Breast epithelium (tissue), 4 donors: ENCODE measurements at places on chromosomes 6 and 20.
A peak's percentile ranks its signal among the peaks of the same experiment; 100 is the strongest.

DNA sequence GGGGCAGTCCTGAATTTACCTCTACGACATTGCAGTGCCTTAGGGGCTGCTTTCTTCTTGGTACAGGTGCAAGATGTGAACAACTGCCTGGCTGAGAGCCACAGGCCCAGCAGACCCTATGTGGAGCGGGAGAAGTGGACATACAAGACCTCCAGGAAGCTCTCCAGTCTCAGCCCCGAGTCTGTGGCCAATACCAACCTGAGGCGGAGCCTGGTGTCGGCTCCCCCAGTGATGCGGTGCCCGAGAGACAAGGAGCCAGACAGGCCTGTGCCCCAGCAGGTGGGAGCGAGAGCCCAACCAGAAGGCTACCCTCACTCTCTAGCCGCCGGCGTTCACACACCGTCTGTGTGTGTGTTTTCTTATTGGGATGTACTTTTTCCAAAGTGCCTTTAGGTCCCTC lies 59.6 kb downstream of the EFCAB8 start:
- H3K36me3 ChIP-seq: no peaks in the 10 kb centered on the region
- no peaks in the 10 kb centered on the region for H3K27me3 ChIP-seq
- no peaks in the 10 kb centered on the region for H3K4me1 ChIP-seq
- H3K4me3 ChIP-seq: no peak overlapping the region
- DNase-seq: no peak
- no peak overlapping the region for H3K27ac ChIP-seq

DNA sequence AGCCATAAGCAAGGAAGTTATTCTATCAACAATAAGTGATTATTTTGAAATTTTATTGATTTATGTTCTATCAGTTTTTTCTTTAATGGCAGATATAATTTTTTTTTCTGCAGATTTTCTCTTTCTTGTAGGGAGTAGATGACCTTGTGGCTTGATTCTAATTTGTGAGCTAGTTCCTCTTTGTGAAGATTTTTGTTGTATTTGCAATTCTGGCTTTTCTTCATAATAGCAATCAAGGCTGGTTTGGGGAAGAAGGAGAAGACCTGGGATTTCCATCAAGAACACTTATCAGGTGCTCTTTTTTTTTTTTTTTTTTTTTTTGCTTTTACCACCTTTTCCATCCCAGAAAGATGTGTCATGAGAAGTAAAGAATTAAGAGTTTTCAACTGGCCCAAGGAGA lies 324.2 kb upstream of the MAN1A1 start:
- H3K27ac ChIP-seq: no peak overlapping the region
- no peaks in the 10 kb centered on the region for H3K27me3 ChIP-seq
- H3K4me1 ChIP-seq: no peaks in the 10 kb centered on the region
- H3K4me3 ChIP-seq: no peak overlapping the region
- no peaks in the 10 kb centered on the region for H3K36me3 ChIP-seq

GRCh38 chr20:45576995-45577394 lies 2.1 kb downstream of the WFDC8 start:
- H3K27me3 ChIP-seq: no peaks in the 10 kb centered on the region
- H3K27ac ChIP-seq: no peak overlapping the region
- H3K4me1 ChIP-seq: no peaks in the 10 kb centered on the region
- H3K36me3 ChIP-seq: no peaks in the 10 kb centered on the region

- H3K4me1 ChIP-seq: no peaks in the 10 kb centered on the region
- H3K36me3 ChIP-seq: no peaks in the 10 kb centered on the region
- no peak for DNase-seq
- peak overlapping the region; percentile 81 for H3K4me3 ChIP-seq
- peaks cover 6% of the 10 kb centered on the region for H3K27me3 ChIP-seq
Measured at GRCh38 chr20:56629464-56630085, 469 bp downstream of the TFAP2C start.

- H3K4me1 ChIP-seq: no peaks in the 10 kb centered on the region
- no peak for DNase-seq
- no peak overlapping the region for H3K4me3 ChIP-seq
- H3K27me3 ChIP-seq: no peaks in the 10 kb centered on the region
- H3K27ac ChIP-seq: no peak overlapping the region
Measured at GRCh38 chr6:56268266-56268665, 20.9 kb upstream of the COL21A1 start.

DNA sequence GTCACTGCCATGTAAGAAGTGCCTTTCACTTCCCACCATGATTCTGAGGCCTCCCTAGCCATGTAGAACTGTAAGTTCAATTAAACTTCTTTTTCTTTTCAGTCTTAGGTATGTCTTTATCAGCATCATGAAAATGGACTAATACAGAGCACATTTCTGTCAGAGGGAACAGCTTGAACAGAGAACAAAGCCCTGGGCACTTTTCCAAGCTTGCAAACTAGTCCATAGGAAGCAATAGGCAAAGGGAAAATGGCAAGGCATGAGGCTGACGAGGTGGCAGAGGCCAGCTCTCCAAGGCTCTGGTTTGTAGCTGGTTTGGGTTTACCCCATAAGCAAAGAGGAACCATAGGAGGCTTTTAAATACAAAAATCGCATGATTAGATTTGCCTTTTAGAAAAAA lies 185.1 kb upstream of the HDDC2 start:
- no peaks in the 10 kb centered on the region for H3K36me3 ChIP-seq
- H3K27me3 ChIP-seq: no peaks in the 10 kb centered on the region
- H3K27ac ChIP-seq: no peak overlapping the region
- no peaks in the 10 kb centered on the region for H3K4me1 ChIP-seq
- DNase-seq: no peak
- H3K4me3 ChIP-seq: no peak overlapping the region

DNA sequence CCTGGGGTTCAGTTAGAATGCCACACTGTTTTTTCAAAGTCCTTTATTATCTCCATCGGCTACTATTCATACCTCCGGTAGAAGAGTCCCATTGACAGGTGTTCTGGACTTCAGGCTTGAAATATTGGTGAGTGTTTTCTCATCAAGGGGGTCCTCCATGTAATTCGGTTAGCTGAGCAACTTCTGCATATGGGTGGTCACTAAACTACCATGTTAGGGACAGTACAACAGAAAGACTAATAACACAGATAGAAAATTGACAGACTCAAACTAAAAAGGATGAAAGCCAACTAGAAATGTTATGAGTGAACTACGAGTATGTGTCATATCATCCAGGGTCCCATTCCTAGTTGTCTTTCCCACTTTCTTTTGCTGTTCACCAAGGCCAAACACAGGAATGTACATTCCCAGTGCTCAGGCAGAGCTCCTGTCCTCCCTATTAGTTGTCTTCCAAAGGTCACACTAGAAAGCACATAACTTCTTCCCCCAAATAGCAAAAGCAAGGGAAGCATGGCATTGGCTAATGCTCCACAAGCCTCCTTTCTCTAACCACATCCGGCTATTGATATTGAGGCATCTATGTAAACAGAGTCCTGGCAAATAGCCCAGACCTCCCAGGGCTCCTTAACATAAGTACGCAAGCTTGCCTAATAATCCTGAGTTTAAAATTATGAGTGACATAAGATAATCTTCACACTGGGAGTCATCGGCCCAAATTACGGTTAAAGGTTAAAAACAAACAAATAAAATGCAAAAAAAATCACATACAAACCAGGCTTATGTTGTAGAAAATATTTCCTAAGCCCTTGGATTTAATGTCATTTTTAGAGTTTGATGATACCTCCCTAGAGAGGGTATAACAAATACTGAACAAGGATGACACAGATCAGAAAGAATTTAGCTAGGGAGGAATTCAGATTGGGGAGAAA lies 13.2 kb downstream of the CCN2 start:
- peak overlapping the region; percentile 49 for H3K27ac ChIP-seq
- H3K27me3 ChIP-seq: no peaks in the 10 kb centered on the region
- H3K4me1 ChIP-seq: no peaks in the 10 kb centered on the region
- H3K36me3 ChIP-seq: no peaks in the 10 kb centered on the region
- DNase-seq: no peak
